Heart left ventricle (tissue), 16 donors: ENCODE measurements at places on chromosomes 6 and 20. TPM values are rescaled to one million over a fixed set of nuclear protein-coding genes. Genes with fewer than 3 reads are reported as not detected.

The FGD2 gene
- 13.9 TPM for total RNA-seq

The PLA2G7 gene
- 0.72 TPM for total RNA-seq

- DNase-seq, result peak; percentile 39
- H3K4me3 ChIP-seq, result no peak overlapping the region
- H3K36me3 ChIP-seq, result peaks cover 94% of the 10 kb centered on the region
- H3K27ac ChIP-seq, result peak overlapping the region; percentile 58
Observed at GRCh38 chr20:25274481-25274880, 26.6 kb downstream of the PYGB start.

- no peak for DNase-seq
- H3K4me1 ChIP-seq, result no peaks in the 10 kb centered on the region
- H3K27me3 ChIP-seq, result no peaks in the 10 kb centered on the region
Observed at GRCh38 chr6:132734694-132735236, 20.9 kb upstream of the VNN1 start.

- H3K36me3 ChIP-seq, result no peaks in the 10 kb centered on the region
- no peaks in the 10 kb centered on the region for H3K27me3 ChIP-seq
- DNase-seq, result no peak
- peaks cover 3% of the 10 kb centered on the region for H3K4me1 ChIP-seq
Observed at GRCh38 chr6:113352029-113352801, 504.9 kb upstream of the MARCKS start.

The CFB gene
- 8.9 TPM for total RNA-seq

DNA sequence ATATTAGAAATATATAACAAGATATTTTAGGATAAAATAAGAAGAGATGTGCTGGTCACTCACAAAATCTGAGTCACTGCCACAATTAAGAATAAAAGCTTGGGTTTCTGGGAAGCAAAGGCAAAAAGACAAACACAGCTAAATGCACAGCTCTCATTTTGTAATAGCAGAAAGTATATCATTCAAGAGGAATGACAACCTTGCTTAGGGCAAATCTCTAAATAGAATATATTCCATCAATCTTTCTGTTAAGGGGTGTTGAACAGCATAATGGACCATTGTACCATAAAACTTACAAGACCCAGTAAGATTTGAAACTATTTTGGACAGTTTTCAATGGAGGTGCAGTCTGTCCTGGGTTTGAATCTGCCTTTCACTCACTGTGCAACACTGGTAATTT lies 464.9 kb upstream of the SOX4 start:
- H3K27me3 ChIP-seq, result no peaks in the 10 kb centered on the region
- no peaks in the 10 kb centered on the region for H3K36me3 ChIP-seq
- peaks cover 6% of the 10 kb centered on the region for H3K4me1 ChIP-seq
- no peak overlapping the region for H3K27ac ChIP-seq
- DNase-seq, result no peak

DNA sequence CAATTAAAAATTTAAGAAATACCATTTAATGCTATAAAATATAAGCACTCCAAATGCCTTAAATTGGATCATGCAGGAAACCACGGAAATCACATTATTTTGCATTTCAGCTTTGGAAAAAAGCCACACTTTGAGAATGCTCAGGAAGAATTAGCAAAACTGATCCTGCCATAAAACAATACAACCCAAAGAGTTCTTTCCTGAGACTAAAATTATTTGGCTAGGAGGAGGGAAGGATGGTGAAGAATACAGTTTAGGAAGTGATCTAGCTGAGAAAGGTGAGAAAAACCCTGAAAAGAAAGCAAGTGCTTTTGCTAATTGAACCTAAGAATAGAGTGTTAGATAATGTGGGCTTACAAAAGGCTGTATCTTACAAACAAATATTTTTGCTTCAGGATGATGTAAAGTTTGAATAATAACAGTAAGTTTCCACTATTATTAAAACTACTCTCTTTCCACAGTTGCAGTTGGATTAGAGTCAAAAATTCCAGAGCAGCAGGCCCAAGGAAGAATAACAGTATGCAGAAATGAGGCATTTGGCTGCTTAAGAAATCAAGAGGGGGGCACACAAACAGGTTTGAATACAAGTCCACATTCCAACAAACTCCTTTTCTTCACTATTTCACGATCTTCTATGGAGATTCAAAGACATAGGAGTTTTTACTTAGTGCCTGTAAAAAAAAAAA lies 565.4 kb downstream of the RFPL4B start:
- H3K4me1 ChIP-seq, result no peaks in the 10 kb centered on the region
- DNase-seq, result no peak
- no peaks in the 10 kb centered on the region for H3K27me3 ChIP-seq
- H3K36me3 ChIP-seq, result no peaks in the 10 kb centered on the region
- peak overlapping the region; percentile 40 for H3K27ac ChIP-seq

The LRRC1 gene
- total RNA-seq, result 3.6 TPM

GRCh38 chr20:61524951-61525666 lies 273.0 kb downstream of the CDH4 start:
- DNase-seq, result no peak
- no peak overlapping the region for H3K4me3 ChIP-seq
- H3K36me3 ChIP-seq, result no peaks in the 10 kb centered on the region
- H3K27me3 ChIP-seq, result peaks cover 20% of the 10 kb centered on the region

The ARMH2 gene
- not detected for total RNA-seq

The MRAP2 gene
- 0.21 TPM for total RNA-seq

GRCh38 chr6:156852147-156852857 lies 75.1 kb downstream of the ARID1B start:
- no peaks in the 10 kb centered on the region for H3K36me3 ChIP-seq
- H3K27ac ChIP-seq, result peak overlapping the region; percentile 70
- no peak for DNase-seq
- peaks cover 35% of the 10 kb centered on the region for H3K4me1 ChIP-seq
- no peak overlapping the region for H3K4me3 ChIP-seq

DNA sequence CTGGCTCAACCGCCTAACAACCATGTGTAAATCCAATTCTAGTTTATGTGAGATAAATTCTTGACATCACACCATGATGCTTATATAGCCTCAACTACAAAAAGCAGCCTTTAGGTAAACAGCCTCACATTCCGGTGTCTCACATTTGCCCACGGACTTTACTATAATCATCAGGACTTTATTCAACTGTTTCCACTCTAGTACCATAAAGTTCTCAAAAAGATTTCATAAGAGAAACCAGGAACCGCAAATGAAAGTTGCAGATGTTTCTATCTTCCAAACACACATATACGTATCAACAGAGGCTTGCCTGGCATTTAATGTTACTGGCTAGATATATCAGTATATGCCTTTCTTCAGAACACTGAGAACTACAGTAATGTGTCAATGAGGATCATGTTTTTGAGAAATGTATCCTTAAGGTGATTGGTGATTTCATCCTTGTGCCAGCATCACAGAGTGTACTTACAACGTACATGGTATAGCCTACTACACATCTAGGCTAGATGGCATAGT lies 80.0 kb downstream of the EPB41L2 start:
- no peak for DNase-seq
- no peaks in the 10 kb centered on the region for H3K27me3 ChIP-seq
- H3K4me3 ChIP-seq, result no peak overlapping the region
- H3K36me3 ChIP-seq, result no peaks in the 10 kb centered on the region
- no peak overlapping the region for H3K27ac ChIP-seq

- no peak overlapping the region for H3K4me3 ChIP-seq
- H3K4me1 ChIP-seq, result no peaks in the 10 kb centered on the region
- DNase-seq, result no peak
- H3K27me3 ChIP-seq, result no peaks in the 10 kb centered on the region
- H3K36me3 ChIP-seq, result no peaks in the 10 kb centered on the region
Observed at GRCh38 chr6:90045535-90045934, 151.3 kb downstream of the GJA10 start.

DNA sequence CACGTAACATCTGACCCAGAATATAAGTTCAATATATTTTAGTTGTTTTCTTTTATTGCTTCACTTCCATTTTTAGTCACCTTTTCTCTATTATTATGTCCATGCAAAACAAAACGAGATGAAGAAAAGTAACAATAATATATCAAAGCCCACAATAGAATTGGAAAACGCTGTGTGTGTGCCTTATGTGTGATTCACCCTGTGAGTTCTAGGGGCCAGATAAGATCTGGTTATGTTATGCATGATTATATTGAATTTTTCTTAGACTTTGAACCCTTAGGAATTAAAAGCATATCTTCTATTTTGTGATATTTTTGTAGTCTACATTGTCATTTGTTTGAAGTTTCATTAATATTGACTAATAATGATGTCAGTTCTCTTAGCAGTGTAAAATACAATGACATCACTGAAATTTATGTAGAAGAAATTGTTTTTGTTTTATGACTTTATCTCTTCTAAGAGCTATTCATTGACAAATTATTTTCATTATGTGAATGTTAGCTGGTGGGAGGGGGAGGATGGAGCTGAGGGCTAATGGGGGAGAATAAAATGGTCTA lies 243.6 kb downstream of the TFAP2B start:
- H3K27me3 ChIP-seq, result no peaks in the 10 kb centered on the region
- no peak overlapping the region for H3K4me3 ChIP-seq
- H3K27ac ChIP-seq, result no peak overlapping the region
- H3K4me1 ChIP-seq, result no peaks in the 10 kb centered on the region
